NCI-H1436 treated with DMSO at 0.1 percent for 48 hours (cell line): ENCODE measurements at places on chromosomes 2 and 18.

DNA sequence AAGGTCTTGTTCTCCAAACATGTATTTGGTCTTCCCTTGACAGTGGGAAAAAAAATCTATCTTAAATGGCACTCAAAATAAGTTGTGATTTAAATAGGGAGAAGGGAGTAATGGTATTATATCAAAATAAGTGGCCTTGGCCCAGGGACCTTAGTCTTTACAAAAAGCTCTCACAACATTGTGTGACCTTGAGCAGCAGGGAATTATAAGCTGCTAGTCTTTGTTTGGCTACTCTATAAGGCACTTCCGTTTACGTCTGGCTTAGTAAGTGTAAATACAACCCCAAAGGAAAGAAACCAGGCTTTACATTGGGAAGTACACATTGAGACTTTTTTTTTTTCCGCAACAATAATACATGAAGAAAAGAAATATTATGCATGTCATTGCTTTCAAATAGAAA lies 734.0 kb upstream of the LINC00305 start:
- DNase-seq: no peak

- no peak for DNase-seq
Observed at GRCh38 chr2:171533331-171533730, 11.1 kb downstream of the CYBRD1 start.

DNA sequence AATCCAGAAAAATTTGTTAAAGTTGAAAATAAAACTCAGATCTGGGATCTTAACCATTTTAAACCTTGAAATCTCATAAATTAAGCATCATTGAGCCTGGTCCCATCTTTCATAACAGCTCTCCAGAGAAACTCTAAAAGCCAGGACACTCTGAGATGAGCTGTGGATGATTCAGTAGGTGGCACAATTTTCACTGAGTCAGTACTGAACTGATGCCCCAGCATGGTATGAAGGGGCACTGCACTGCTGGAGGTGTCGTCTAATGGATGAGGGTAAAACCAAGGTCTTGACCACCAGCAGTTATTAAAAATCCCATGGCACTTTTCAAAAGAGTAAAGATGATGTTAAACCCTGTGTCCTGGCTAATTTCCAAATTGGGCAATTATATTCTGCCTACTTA lies 170.6 kb downstream of the FIGN start:
- no peak for DNase-seq

DNA sequence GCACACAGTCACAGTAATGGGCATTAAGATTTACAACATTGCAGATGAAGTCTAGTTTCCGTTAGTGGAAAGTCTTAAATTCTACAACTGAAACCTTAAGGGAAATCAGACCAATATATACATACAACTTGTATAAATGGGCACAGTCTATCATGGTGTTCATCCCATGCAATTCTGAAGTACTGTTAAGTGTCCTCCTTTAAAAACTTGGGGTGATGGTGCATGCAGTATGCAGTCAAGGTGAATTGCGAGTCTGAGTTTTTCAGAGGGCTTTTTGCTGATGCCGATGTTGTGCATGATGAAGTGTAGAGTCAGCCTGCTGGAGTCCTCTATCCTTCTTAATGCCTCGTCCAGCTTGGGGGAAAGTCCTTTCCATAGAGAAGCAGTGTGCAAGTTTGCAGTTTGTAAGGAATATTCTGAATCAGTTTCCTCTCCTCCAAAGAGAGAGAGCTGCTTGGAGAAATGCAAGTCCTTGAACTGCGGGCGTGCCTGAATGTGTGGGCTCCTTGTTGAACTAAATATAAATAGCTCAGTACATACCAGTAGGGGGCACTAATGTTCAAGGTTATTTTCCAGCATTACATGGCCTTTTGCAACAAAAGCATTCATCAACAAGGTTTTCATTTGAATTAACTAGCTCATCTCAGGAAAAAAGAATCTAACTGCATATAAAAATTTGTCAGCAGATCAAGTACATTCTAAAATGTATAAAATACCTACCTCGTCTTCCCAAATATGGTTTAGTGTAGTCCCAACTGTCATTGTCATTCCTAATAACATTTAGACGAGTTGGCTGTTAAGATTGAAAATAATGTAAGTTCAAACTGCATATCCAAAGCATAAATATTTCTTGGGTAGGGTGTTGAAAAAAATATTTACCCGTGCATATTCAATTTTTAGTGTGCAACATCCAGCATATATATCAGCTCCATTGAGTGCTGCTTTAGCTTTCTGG lies 21.3 kb downstream of the HNRNPLL start:
- DNase-seq: peak; percentile 30

- DNase-seq: no peak
Observed at GRCh38 chr2:19774805-19775176, 127.0 kb downstream of the TTC32 start.

DNA sequence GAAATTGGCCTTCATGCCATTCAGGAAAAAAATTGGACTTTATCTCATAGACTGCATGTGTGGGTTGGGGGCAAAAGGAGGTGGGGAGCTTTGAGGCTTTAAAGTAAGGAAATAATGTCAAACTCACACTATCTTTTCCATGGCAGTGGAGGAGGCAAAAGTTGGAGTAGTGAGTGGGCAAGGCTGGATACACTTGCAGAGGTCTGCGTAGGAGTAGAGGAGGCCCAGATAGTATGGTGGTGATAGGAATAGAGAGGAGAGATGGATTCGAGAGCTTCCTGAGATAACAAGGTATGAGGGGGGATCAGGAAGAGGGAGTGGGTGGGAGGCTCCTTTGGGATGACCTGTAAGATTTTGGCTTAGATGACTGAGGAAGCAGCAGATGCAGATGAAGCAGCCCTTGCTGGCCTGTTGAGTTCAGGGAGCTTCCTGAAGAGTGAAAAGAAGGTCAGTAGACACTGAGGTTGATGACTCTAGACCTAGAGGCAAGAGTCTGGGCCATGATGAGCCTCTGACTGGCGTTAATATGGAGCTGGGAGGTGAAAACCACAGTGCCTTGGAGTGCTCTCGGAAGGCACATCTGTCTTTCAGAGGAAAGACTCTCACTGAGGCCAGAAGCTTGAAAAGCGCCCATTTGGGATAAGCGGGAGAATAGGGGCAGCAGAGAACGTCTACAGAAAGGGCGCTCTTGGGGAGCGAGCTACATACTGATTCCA lies 5.8 kb downstream of the UNC50 start:
- DNase-seq: no peak

DNA sequence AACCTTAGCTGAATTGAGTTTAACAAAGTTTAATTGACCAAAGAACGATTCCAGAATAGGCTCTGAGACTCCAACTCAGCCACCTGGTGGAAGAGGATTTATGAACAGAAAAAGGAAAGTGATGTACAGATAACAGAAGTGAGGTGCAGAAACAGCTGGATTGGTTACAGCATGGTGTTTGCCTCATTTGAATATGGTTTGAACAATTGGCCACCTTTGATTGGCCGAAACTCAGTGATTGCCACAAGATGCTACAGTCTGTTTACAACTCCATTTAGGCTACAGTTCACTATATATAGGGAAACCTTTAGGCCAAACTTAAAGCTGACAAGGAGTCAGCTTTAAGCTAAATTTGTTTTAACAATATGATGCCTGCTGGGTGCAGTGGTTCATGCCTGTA lies 28.1 kb upstream of the SLC35G4 start:
- no peak for DNase-seq

DNA sequence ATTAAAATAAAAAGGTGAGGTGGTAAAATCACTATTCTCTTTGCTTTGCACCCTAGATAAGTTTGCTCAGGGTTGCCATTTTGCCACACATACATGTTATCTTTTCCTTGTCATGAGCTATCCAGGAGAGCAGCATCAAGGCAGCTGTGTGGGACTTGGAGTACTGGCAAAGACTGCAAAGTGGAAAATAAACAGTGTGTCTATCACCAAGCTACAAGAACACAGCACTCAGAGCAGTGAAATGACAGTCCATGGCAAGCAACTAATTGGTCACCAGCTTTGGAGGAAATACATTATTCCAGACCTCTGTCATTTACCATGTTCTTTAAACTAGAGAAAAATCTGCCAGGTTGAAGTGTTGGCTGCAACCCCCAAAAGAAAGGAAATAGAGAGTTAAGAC lies 687.8 kb upstream of the FANCL start:
- no peak for DNase-seq

DNA sequence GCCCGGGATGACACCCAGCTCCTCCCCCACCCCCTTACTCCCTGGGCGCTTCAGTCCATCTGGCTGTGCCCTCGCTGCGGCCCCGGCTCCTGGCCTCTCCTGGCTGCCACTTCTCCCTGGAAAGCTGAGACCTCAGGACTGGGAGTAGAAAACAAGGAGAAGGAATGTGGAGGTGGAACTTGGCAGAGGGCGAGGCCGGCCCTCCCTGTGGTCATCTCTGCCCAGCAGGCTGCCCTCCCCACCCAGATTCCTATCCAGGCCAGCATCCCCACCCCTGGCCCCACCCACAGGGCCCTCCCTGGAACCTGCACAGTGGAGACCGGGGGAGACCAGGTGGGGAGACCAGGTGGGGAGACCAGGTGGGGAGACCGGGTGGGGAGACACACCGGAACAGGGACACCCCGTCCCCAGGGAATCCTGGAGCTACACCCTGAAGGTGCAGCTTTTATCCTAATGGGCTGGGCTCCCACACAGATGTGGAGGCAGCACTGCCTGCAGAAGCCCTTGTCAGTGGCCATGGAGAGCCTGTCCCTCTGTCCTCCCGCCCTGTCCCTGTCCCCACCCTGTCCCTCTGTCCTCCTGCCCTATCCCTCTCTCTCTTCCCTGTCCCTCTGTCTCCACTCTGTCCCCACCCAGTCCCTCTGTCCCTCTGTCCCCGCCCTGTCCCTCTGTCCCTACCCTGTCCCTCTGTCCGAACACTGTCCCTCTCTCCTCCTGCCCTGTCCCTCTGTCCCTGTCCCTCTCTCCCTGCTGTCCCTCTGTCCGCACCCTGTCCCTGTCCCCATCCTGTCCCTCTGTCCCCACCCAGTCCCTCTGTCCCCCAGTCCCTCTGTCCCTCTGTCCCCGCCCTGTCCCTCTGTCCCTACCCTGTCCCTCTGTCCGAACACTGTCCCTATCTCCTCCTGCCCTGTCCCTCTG lies 157.1 kb downstream of the PXDN start:
- DNase-seq: no peak

DNA sequence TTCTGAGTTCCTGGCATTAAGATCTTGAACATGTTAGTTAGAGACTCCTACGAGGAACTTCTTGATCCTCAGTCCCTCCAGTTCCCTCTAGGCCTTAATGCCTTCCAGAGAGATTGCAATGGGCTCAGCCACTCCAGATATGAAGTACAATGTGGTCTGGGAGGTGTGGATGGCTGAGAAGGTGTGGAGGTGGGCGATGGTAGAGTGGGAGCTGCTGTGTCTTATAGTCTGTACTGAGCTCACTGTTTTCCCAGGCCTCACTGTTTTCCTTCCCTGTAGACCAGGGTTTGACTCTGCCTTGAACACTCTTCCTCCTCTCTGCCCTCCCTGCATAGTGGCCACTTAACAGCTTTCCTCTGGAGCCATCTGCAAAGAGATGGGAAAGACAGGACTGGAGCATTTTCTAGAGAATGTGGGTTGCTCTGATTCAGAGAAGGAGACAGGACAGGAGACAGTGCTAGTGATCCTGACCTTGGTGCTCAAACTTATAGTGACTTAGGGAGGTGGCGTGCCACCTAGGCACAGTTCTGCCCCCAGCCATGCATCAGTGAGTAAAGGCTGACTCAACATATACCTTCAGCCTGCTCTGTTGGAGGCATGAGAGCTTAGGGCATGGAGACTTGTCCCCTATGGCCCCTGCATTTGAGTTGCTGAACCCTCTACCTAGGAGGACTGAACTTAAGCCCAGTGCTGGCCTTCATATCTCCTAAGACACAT lies 129.7 kb downstream of the TDRD15 start:
- no peak for DNase-seq
